Fibroblast of pulmonary artery (primary cell): ENCODE measurements at places on chromosomes 12 and 14.

DNA sequence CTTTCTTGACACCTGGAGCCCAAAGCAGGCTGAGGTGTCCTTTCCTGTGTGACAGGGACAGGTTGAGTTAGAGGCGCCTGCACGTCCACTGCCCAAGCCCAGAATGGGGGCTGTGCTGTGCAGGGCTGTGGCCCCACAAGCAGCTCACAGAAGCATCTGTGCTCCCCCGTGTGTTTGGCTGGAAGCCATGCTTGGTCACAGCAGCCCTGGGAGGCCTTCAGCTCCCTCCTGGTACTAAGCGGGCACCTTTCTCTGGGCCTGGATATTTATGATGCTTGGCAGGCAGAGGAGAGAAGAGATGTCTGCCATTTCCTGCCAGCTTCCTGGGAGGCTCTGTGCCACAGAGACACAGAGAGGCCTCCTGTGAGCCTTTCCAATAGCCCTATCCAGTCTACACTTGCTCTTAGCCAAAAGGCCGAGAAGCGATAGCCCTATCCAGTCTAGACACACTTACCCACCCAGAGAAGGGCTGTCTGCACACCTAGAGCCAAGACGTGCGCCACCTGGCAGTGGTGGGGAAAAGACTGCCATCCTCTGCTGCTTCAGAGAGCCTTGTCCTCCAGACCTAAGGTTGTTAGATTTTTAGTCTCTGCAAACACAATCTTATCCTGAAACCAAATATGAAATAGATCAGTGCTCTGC is 117.4 kb downstream of the GCH1 start:
- DNase-seq = no peak

DNA sequence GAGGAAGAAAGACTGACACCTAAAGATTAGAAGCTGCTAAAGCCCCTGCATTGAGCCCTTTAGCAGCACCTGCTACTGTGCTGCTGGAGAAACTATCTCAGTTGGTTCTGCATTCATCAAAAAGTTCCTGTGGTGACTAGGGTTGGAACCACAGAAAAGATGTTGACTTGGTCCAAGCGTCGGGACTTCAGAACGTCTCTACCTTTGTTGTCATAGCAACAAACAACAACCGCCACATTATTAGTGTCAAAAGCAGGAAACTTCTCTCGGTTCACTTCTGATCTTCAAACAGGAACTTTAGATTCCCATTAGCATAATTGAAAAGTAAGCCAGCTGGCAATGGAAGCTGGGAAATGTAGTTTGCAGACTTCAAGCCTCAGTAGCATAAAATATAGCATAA is 368.0 kb downstream of the SEC23A start:
- DNase-seq = no peak

DNA sequence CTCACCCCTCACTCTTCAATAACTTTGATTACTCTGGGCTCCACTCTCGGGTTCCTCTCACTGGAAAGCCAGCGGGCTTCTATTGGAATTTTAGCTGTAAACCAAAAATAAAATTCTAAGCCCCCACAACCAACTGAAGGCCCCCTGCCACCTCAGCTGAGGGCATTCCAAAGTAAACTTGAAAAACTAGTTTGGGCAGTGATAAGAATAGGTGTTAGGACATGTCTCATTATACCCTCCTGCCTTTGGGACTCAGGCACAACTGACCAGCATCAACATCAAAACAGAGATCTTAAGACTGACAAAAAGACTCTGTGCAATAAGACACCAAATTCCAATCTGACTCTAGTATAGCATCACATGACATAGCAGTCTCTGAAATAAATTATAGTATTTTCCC is 11.9 kb upstream of the TSPAN9 start:
- no peak for DNase-seq

- no peak for DNase-seq
Observed at GRCh38 chr12:69658203-69658602, 40.9 kb downstream of the BEST3 start.

DNA sequence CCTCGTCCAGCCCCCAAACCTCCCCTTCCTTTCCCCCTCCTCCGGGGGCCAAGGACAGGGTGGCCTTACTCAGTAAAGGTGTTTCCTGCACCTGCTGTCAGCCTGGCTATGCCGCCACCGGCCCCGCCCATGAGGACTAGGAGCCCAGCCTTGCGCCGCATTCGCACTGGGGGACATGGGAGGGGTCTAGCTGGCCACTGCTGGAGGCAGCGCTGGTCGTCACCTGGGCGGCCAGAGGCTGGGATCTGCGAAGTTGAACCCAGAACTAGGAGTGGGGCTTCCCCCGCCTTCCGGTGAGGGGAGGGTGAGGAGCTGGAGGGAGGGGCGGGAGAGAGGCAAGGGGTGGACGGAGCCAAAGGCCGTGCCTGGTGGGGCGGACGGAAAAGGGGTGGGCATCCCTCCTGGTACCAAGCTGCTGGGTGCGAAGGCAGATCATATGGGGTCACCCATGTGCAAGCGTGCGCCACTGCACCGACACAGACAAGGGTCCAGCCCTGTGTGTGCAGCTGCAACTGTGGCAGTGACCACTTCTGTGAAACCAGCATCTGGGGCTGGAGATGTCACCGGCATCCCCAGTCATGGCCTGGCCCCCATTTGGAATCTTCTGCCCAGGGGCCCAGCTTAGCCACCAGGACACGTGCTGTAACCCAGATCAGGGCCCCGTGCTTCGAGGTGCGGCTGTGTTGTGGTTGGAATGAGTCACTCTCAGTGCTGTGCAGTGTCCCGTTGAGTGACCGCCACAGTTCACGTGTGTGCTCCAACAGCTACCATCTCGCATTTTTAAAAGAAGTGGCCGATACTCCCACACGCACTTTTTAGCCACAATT is 8.5 kb downstream of the AMN start:
- peak; percentile 10 for DNase-seq

GRCh38 chr14:46352844-46353243 is 298.7 kb downstream of the RPL10L start:
- DNase-seq = no peak

GRCh38 chr12:68203460-68203875 is 22.1 kb downstream of the IL26 start:
- no peak for DNase-seq

GRCh38 chr14:93943052-93943451 is 15.9 kb downstream of the FAM181A start:
- no peak for DNase-seq

- peak; percentile 11 for DNase-seq
Observed at GRCh38 chr12:82461836-82462235, 103.5 kb downstream of the METTL25 start.

- DNase-seq = no peak
Observed at GRCh38 chr12:106774808-106775524, 484 bp downstream of the RIC8B start.

GRCh38 chr12:113286712-113287111 is 48.2 kb downstream of the SLC8B1 start:
- DNase-seq = no peak

DNA sequence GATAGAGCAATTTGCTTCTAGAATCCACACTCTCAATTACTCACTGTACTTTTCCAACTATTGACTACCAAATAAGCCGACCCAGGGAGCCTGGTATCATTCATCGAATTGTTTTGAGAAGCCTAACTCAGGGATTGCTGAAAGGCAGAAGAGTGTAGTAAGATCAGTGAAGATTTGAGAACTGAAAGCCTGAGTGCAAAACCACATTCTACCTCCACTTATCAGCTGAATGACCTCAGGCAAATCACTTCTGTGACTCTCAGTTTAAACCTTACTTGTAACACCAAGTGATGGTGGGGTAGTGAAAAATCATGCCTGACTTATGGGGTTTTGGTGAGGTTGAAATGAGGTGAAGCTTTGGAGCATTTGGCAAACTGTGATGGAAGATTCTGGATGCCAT is 126.1 kb upstream of the MAX start:
- DNase-seq = no peak

DNA sequence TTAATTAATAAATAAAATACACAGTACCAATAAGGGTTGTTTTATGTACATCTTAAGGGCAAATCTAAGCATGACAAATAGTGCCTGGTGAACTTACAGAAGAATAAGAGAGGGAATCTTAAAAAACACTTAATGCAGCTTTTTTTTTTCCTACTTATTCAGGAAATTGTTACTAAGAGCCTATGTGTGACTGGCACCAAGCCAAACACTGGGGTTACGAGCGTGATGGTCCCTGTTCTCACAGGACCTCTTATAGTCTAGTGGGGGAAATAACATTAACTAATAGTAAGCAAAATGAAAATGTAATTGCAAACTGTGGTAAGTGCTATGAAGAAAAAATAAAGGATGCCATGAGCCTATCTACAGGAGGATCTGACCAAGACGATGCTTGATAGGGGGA is 53.6 kb downstream of the RTN1 start:
- no peak for DNase-seq

DNA sequence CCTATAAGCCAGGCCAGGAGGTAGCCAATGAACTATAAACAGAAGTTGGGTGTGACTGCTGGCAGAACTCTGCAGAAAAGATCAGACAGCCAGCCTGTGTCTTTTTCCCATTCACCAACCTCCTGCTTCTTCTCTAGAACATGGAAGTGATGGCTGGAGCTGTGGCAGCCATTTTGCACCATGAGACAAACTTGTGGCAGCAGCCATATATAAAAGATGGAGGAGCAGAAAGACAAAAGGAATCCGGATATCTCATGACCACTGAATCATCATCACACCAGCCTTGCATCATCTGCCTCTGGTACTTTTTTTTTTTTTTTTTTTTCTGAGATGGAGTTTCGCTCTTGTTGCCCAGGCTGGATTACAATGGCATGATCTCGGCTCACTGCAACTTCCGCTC is 8.7 kb downstream of the BEGAIN start:
- DNase-seq = peak; percentile 17

- DNase-seq = no peak
Observed at GRCh38 chr12:52190860-52191729, 719 bp downstream of the KRT80 start.

GRCh38 chr14:103563844-103564505 is 1.2 kb downstream of the COA8 start:
- no peak for DNase-seq

DNA sequence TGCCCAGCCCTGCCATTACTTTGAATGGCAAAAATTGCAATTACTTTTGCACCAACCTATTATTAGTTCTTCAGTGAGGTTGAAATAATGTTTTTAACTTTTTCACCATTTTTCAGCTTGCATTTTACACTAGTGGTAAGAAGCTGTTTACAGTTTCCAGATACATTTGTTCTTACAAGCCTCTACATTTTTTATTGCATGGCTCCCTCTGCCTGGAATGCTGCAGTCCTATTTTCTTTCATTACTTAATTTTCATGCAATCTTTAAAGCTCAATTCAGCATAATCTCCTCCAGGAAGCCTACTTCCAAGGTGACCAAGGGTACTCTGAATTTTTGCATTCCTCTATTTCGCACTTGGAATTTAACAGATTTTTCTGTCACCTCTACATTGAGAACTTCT is 33.4 kb downstream of the CCER1 start:
- no peak for DNase-seq

DNA sequence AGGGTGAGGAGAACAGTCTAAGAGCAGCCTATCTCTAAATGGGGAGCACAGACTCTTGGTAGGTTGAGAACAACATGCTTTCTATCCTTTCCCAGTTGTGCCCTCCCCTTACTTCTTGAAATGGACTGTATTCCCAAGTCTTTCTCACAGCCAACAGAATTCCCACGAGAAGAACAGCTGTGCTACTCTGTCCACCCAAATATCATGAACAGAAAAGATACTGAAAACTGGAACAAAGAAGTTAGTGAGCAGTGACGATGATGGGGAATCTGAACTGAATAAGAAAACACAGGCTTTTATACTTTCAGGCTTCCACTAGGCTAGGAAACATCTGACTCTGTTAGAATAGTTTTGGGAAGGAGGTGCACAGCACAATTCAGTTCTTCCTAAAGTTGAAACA is 3.4 kb downstream of the NACA start:
- no peak for DNase-seq

DNA sequence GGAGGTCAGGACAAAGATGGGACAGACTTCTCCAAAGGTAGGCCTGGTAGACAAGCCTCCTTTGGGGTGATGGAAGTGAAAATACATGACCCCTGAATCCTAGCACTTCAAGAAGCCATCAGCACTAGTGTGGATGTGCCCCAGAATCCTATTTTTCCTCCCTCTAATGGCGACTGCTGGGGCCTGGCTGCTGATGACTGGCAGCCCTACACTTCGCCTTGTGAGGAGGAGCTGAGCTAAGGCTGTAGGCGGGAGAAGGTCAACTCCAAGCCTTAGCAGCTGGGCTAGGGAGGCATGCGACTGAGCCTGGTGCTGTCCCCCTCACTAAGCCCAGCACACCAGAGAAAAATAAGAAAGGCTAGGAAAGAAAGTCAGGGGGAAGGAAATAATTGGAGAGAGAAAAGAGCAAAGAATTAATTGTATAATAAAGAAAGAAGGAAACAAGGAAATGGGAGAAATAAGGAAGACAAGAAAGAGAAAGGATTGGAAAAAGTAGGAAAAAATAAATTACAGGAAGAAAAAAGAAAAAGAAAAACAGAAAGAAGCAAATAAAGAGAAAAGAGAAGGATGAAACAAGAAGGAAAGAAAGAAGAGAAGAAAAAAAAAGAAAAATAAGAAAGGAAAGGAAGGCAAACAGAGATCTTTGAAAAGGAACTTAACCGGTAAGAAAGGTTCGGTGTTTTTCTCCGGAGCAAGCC is 4.7 kb upstream of the HOXC10 start:
- DNase-seq = no peak

GRCh38 chr14:63287666-63288483 is 30.9 kb downstream of the GPHB5 start:
- peak; percentile 21 for DNase-seq

- DNase-seq = no peak
Observed at GRCh38 chr12:44248436-44248835, 412.6 kb downstream of the TMEM117 start.

GRCh38 chr14:51285120-51285519 is 45.1 kb downstream of the TMX1 start:
- no peak for DNase-seq

DNA sequence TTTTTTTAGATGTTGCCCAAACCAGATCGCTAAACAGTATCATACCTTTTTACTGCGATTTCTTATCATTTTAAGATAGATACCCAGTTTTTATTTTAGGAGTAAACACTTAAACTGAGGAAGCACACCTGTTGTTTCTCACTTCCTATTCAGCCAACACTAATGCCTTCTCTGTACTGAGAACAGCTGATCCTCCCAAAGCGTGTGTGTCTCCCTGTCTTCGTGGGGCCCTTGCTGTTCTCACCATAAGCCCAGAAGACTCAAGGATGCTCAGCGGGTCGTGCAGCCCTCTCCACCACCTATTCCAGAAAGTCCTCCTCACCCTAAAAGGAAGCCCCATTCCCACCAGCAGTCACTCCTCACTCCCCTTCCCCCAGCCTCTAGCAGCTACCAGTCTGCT is 14.8 kb downstream of the PPP2R5C start:
- no peak for DNase-seq

- DNase-seq = peak; percentile 39
Observed at GRCh38 chr12:95633732-95634465, 82.6 kb upstream of the USP44 start.

GRCh38 chr14:81655423-81656314 is 122.0 kb upstream of the SEL1L start:
- no peak for DNase-seq
